Activated CD4-positive, alpha-beta T cell treated with anti-CD3 and anti-CD28 coated beads, Interleukin-2, amount 50 U/mL, for 16 hours (primary cell): ENCODE measurements at places on chromosomes 13 and 19.

DNA sequence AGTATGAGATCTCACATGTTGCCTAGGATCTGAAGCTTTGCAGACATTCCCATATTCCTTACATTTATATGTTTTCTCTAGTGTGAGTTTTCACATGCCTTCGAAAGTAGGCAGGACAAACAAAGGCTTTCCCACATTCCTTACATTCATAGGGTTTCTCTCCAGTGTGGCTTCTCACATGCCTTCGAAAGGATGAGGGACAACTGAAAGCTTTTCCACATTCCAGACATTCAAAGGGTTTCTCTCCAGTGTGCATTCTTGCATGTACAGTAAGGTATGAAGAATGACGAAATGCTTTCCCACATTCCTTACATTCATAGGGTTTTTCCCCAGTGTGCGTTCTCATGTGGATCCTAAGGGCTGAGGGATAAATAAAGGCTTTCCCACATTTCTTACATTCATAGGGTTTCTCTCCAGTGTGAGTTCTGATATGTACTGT lies 14.2 kb downstream of the ZNF699 start:
- DNase-seq, result no peak

DNA sequence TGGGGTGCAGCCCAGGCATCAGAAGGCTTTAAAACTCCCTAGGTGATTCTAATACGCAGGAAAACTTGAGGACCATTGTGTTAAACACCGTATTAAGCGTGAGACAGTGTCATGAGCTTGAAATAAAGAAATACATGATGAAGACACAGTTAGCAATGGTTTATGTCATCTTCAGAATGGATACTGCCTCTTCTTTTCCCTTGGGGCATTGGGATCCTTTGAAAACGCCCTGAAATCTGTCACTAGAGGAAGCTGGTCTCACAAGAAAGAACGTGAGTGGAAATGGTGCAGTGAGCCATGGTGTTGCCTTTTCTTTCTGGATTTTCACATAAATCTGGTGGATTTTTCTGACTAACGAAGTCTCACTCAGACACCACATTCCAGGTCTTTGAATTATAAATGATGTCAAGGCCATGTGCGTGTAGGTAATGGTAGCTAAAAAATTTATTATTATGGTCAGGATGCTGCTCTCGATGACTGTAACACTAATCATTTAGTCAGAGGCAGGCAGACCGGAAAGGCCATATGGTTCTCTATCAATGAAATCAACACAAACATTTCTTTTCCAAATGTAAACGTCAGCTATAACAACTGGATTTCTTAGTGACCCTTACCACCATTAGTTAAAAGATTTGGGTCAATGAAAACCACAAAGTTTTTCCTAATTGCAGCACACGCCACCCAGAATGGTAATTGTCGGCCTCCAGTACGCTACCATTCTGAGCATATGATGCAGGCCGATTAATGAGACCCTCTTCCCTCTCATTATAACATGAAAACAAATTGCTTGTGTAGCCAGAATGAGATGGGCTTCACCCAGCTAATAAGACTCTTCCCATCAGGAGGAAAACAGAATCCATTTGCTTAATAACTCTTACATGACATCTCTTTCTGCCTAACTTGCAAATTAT lies 105.6 kb downstream of the SLC7A1 start:
- DNase-seq, result no peak

DNA sequence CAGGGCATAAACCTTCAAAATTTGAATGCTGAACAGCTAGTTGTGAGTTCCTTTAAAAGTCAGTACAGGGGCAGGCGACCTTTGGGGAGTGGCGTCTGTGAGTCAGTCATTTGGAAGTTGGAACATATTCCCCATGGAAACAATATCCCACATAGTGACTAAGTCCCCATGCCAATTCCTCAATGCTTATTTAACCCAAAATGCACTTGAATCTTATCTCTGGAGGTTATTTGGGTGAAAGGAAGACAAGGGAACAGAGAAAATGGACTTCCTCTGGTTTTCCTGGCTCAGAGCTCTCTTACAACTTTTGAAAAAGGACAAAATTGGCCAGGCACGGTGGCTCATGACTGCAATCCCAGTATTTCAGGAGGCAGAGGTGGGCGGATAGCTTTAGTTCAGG lies 479.2 kb upstream of the NBEA start:
- no peak for DNase-seq

DNA sequence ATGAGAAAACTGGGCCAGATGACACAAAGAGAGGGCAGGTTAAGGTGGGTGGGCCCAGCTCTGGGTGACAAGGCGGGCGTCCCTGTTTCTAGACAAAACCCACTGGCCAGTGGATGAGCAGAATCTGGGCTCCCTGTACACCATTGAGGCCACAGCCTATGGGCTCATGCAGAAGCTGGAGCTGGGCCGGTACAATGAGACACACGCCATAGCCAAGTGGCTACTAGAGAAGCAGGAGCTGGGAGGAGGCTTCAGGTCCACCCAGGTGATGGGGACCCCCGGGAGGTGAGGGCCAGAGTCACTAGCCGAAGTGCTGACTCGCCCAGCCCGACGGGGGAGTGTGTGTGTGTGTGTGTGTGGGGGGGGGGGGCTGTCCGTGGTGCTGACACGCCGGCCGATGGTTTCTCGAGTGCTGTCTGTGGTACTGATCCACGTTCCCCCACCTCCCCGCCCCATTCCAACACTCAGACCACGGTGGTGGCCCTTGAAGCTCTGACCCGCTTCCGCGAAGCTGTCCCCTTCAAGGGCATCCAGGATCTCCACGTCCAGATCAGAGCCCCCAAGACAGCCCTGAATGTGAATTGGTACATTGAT lies 24.3 kb upstream of the SHFL start:
- no peak for DNase-seq

DNA sequence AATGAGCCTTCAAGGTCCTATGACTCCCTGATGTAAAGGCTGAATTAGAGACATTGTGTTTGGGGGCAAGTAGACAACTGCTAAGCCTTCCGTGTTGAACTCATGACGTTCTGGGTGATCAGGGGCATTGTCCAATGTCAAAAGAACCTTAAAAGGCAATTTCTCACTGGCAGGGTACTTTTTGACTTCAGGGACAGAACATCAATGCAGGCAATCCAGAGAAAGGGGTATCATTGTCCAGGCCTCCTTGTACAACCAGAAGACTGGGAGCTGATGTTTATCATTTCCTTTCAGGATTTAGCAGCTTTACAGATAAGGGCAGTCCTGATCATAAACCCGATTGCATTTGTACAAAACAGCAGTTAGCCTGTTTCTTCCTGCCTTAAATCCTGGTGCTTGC lies 25.0 kb upstream of the SMAD9 start:
- no peak for DNase-seq

DNA sequence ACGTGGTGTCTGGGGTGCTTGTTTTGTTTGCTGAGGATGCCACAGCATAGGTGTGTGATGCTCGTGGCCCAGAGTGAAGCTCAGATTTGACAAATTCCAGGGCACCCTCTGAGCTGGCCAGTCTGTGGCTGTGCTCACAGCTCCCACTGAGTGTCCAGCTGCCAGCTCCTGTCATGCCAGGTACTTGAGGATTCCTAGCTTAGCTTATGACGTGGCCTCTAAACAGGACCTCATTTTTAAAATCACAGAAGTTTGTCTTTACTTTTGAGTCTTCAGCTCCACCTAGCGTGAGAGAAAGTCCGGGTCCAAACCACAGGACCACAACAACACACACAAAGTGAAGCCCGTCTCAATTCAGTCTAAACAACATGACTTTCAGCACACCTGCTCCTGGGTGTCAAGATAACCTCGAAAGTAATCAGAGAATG lies 117.3 kb downstream of the RAB20 start:
- DNase-seq, result no peak

DNA sequence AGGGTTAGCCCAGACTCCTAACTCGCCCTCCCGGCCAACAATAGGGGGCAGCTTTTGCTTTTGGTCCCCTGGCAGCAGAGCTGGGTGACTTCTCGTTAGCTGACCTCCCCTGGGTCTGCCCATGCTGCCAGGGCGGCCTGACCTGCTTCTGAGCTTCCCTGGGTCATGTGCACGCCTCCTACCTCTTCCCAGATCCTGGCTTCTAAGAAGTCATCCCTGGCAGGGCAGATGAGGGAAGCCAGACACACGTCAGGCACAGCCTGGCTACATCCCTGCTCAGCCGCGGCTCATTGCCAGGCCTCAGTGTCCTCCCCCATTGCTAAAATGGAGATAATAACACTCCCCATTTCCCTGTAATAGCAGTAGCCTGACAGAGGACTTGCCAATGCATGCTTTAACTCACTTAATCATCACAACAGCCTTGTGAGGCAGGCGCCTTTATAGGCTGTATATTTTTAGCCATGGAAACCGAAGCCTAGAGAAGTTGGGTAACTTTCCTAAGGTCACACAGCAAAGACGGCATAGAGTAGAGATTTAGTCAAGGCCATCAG lies 2.1 kb downstream of the KCNK6 start:
- no peak for DNase-seq

DNA sequence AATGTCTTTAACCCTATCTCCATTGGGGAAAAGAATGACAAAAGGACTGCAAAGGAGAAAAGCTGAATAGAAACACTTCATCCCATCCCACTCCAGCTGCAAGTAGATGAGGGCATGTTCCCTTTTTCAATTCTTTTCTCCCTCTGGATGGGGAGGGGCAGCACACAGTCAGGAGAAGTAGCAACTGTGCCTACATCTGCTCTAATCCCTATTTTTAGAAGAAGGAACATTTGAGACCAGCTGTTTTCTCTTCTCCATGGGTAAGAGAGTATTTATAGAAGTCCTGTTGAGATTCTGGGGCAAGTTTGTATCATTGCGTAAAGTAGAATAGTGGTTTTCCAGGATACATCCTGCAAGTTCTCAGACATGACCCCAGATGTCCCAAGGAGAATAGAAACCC lies 9.3 kb upstream of the GTF3A start:
- DNase-seq, result no peak

DNA sequence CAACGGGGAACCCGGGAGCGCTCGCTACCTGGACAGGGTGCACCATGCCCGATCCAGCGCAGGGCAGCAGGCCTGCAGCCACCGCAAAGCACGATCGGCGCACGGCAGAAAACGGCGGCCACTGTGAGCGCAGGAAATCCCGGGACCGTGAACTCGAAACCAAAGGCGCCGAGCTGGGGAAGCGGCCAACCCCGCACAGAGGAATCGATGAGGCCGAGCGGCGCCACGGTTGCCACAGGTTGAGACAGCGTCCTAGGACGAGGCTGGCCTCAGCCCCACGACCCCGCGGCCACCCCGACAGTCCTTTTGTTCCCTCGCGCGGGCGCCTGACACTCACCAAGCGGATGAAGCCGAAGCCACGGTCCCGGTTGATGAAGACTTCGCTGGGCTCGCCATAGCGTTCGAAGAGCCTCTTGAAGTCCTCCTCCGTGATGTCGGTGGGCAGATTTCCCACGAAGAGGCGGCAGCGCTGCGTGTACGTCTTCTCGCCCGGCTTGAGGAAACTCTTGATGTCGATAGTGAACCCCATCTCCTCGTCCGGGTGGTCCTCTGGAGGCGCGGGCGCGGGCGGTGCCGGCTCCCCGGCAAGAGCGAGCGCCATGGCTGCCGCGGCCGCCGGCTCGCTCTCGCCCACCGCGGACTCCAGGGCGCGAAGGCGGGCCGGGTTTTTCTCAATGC lies 557 bp downstream of the PSPC1 start:
- peak; percentile 55 for DNase-seq

GRCh38 chr19:41595258-41595889 lies 19.4 kb downstream of the CEACAM21 start:
- DNase-seq, result peak; percentile 85

- peak; percentile 34 for DNase-seq
These were observed 28.1 kb downstream of the BRD4 start for GRCh38 chr19:15304140-15304705.

GRCh38 chr13:94339116-94339687 lies 140.3 kb downstream of the DCT start:
- DNase-seq, result no peak

- DNase-seq, result peak; percentile 82
These were observed 278 bp upstream of the ZNF274 start for GRCh38 chr19:58182577-58182988.

DNA sequence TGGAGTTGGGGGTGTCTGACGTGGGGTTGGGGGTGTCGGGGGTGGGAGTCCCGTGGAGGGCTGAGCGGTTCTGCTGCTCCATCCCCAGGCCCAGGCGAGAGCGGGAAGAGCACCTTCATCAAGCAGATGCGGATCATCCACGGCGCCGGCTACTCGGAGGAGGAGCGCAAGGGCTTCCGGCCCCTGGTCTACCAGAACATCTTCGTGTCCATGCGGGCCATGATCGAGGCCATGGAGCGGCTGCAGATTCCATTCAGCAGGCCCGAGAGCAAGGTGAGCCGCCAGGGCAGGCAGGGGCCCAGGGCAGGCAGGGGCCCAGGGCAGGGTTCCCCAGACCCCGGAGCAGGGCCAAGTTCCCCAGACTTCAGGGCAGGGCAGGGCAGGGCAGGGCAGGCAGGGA lies 12.7 kb downstream of the GNA15 start:
- no peak for DNase-seq

GRCh38 chr19:28299649-28300048 lies 913.3 kb downstream of the UQCRFS1 start:
- DNase-seq, result no peak

DNA sequence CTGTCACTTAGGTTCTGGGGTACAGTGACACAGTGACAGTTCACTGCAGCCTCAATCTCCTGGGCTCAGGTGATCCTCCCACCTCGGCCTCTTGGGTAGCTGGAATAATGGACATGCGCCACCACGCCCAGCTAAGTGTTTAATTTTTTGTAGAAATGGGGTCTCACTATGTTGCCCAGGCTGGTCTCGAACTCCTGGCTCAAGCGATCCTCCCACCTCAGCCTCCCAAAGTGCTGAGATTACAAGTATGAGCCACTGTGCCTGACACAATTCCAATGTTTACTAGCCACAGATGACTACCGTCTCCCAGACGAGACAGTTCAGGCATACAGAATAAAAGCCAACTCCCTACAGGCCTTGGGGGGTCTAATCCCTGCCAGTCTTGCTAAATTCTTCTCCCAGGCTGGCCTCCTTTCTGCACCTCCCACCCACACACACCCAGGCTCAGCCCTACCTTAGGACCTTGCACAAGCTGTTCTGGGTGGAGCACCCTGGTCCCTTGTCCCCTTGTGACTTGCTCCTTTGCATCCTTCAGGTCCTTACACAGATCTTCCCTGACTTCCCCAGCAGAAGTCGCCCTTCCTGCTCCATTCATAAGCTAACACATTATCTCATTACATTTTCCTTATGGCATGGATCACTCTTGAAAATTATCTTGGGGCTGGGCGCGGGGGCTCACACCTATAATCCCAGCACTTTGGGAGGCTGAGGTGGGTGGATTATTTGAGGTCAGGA lies 106.4 kb downstream of the INSR start:
- DNase-seq, result no peak

DNA sequence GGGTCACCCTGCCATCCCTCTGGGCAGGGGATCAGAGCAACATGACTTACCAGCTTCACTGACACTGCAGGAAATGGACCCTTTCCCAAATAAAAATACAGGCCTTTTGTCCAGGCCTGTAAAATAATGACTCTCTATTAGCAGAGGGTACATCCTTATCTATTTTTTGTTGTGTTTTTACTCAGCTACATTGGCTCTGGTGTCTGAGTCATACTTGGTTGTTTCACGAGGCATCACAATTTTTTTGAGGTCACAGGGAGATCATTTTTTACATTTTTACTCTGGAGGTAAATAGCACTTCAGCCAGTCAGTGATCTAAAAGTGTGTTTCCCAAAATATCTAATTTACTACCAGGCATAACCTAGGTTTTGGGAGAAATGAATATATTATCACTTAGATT lies 6.9 kb upstream of the HTR2A start:
- DNase-seq, result peak; percentile 9
